ENCODE measurements at places on chromosomes 11 and 22.

GRCh38 chr11:16382638-16383380 is 26.5 kb upstream of the SOX6 start:
- DNase-seq: no peak

DNA sequence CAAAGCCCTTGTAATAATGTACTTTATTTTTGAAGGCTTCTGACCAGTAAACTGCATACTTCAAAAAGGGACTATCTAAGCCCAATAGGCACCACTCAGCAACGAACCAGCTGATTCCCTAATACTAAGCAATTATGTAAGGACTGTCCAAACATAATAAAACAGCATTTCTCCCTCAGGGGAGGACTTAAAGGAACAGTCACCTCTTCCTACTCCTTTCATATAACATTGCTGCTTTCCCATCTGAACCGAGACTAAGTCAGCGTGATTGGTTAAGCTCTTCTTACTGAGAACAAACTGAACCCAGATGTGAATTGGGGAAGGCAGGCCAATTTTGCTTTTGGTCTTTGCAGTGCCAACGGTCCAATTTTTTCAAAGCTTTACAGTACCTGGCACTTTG is 420.0 kb downstream of the METTL15 start:
- no peak for DNase-seq

DNA sequence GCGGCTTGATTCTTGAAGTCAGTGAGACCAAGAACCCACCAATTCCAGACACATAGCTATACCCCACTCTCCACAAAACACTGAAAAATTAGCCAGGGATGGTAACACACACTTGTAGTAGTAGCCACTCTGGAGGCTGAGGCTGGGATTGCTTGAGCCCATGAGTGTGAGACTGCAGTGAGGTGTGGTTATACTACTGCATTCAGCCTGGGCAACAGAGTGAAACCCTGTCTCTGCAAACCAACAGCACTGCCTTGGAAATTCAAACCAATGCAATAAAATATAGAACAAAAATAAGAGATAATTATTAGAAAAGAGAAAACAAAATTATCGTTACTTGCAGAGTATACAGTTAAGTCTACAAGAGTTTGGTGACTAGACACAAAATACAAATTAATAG is 20.2 kb upstream of the PRDM10 start:
- no peak for DNase-seq

- DNase-seq: no peak
These were observed 13.2 kb downstream of the TKFC start for GRCh38 chr11:61345954-61346843.

GRCh38 chr11:17915500-17916143 is 97.2 kb downstream of the SERGEF start:
- no peak for DNase-seq

- DNase-seq: no peak
These were observed 33.1 kb upstream of the ETS1 start for GRCh38 chr11:128620309-128621100.

DNA sequence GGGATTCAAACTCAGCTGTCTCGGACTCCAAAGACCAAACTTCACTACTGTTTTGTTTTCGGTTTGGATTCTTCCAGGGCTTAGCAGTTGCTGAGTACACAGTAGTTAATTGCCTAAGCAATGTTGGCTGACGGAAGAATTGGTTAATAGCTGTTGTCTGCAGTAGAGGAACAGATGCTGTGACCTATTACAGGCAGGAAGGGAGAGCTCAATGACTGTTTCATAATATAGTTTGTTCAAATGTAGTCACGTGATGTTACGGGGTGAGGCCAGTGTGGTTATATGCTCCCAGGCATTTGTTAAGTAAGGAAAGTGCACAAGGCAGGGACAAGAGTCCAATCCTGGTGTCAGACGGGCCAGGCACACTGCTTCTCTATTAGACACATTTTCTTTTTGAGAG is 222.6 kb upstream of the CCDC90B start:
- DNase-seq: no peak

DNA sequence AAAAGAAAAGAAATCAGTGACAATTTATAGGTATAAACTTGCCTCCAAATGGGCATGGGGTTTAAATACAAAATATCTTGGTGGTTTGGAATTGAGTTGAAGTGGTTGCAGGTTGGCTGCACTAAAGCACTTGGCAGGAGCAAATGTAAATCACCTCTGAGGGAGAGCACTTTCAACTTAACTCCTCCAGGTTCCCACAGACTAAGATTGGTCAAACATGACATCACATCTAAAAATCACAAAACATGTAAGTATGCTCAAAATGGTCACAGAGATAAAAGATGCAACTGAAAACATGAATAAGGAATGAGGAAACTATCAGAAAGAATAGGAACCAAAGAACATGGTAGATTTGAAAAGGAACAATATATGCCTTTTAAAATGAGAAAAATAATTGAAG is 12.3 kb upstream of the SHANK3 start:
- DNase-seq: no peak

DNA sequence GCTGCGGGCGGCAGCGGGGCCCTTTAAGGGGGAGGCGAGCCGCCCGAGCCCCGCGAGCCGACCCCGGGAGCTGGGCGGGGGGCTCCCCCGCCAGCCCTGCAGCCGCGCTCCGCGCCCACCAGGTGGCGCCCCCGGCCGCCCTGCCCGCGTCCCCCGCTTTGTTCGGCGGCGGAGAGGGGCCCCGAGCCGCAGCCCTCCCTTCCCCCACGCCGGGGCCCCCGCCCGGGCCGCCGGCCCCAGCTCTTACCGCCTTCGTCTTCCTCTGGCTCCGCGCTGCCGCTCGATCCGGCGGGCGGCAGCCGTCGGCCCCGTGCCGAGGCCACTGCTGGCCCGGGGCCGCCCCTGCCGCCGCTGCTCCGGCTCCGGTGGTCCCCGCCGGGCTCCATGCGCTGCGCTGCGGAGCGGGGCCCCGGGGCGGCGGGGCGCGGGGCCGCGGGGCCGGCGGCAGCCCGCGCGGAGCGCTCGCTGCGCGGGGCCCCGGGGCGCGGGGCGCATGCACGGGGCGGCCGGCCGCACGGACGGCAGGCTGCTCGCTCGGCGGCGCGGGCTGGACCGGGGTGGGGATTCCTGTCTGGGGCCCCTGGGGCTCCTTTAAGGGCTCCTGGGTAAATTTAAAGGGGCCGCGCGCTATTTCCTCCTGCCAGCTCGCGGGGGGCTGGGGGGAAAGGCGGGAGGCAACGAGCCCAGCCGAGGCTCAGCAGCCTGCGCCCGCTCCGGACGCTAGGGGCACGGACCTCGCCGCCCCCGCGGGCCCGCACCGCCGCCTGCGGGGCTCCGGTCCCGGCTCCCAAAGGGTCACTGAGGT is at the start of gene ZFTA:
Gene ZFTA, minus strand, starts transcription at position 539 of the 805 bp plus-strand sequence. Its CDS starts 153 bp downstream, at position 386.
- DNase-seq: no peak

DNA sequence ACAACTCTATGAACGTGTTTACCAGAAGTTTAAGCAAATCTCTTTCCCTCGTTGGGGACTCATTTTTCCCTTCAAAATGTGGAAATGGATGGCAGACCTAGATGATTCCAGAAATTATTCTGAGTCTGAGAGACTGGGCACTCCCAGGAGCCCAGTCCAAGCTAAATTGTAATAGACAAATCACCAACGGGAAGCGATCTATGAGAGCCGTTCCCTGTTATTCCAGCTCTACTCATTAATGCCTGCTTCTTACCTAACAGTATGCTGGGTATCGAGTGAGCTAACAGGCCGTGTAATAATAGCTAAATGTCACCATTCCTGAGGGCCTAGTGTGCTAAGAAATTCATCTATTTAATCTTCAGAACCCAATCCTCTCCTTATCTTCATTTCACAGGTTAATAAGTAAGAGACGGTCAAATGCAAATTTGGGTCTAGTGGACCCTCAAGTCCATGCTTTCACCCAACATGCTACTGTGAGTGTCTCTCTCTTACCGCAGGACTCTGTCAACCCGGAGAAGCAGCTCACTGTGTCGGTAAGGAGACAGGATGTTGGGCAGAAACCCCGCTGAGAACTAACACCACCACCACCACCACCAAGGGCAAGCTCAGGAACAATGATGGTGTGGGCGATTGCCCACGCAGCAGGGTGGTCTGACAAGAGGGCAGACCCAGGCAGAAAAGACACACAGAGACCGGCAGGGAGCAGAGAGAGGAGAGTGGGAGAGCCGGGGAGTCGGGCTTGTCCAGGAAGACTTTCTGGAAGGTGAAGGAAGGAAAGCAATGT is 57.1 kb upstream of the TIMP3 start:
- no peak for DNase-seq

DNA sequence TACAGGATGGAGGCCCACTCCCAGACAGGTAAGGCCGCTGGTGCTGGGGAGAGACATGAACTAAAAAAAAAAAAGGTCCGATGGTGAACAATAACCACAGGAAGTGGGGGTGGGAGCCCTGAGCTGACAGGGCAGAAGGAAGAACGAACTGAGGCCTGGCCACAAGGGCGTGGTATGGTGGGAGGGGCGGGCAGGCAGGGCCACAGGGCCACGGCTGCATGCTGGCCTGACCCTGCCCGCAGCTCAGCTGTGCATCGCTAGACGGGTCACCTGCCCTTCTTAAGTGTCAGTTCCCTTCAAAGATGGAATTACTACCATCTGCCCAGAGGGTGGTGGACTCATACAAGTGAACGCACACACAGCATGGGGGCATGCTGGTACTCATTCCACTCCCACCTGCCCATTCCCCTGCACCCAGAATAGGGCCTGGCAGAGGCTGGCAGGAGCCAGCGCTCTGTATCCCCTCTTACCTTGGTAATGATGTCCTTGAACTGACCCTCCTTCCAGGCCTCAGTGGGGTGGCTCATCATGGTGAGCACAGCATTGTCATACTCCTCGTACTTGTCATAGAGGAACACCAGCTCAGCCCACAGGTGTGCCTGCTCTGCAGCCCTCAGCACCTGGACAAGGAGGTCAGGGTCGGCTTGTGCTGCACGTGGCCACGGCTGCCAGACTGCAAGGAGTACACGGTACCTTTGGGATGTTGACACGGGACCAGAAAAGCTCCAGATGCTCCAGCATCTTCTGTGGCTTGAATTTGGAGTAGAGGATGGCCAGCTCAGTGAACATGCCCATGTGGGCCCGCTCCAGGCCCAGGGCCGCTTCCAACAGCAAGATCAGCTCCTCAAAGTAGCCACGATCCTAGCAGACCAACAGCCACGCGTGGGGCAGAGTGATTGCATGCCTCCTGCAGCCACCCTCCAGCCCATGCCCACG is 17.5 kb upstream of the SLC25A1 start:
- DNase-seq: no peak

DNA sequence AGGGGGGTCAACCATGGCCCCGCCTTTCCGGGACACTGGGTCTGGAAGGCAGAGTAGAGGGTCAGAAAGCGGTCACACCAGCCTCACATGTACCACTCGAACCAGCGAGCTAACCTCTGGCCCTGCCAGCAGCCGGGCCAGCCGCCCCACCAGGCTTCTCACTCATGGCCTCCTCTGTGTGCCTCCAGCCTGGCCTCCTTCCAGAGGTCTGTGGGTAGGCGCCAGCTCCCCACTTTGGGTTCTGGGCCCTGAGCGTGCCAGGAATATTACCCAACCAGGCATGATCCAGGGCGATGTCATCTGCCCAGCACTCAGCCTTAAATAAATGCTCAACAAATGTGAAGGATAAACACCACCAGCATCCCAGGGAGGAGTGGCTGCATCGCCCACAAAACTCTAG is 5.8 kb downstream of the SCUBE1 start:
- no peak for DNase-seq

GRCh38 chr22:49602481-49602880 is 225.2 kb downstream of the BRD1 start:
- no peak for DNase-seq

GRCh38 chr11:121448431-121448941 is 3.6 kb upstream of the SORL1 start:
- no peak for DNase-seq

DNA sequence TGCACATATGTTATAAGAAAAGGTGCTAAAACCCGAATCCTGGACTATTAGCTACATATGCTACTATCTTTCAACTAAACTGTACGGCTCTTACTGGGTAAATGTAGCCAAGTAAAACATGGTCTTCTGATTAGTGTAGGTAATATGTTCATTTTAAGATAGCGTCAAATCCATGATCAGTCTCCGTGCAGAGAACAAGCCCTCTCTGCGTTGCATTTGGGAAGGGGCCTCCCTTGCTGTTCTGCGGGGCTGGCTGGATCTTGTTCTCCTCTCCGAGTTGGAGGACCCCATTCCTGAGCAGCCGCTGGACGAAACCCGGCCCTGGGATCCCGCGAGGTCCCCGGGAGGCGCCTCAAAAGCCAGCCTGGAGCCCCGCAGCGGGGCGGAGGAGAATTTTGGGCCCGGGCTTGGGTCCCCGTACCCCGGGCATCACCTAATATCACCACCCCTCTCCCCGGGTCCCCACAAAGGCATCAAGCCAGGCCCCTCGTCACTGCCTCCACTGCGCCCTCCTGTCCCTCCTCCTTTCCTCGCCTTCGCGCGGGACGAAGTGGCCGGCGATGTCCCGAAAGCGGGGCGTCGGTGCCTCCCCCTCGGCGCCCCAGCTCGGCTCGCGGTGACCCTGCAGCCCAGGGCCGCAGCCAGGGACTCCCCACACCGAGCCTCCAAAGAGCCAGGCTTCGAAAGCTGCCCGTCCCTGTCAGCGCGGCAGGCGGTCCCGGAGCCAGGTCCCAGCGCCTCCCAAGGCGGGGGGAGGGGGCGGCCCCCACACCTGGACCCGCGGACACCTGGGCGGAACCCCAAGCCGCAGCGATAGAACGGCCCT is 54.5 kb upstream of the FBXO3 start:
- DNase-seq: no peak

GRCh38 chr11:123033895-123034294 is 28.0 kb downstream of the HSPA8 start:
- no peak for DNase-seq

- no peak for DNase-seq
These were observed 146.0 kb downstream of the RRAS2 start for GRCh38 chr11:14212986-14213385.

GRCh38 chr11:92297567-92298553 is 73.2 kb downstream of the FAT3 start:
- DNase-seq: no peak

DNA sequence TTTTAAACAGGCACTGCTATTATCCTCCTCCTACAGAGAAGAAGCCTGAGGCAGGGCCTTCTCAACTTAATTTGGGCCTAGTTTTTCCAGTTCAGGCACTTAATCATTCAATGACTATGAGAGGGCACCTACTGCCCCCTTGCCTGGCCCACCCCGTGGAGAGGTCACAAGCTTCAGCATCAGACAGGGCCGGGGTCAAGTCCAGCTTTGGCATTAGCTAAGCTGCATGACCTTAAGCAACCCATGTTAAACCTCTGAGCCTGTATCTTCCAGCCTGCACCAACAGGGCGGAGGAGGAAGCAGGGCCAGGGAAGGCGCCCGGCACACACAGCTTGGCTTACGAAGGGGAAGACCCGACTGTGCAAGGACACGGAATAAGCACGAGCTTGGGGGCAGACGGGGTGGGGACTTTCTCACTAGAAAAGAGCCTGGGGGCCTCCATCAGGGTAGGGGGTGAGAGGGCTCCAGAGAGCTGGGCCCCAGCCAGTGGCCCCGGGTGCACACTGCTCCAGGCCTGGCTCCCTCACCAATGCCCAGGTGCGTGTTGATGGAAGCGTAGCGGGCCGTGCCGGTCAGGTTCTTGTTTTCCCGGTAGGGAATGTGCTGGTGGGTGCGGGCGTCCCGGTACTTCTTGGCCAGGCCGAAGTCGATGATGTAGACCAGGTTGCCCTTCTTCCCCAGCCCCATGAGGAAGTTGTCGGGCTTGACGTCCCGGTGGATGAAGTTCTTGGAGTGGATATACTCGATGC is 16.9 kb downstream of the CSNK1E start:
- no peak for DNase-seq

Measured in non-pigmented ciliary epithelial cell (primary cell).